ENCODE measurements at places on chromosomes 4 and X.

- no peak for DNase-seq
These were observed 222.1 kb downstream of the FRMPD4 start for GRCh38 chrX:12360383-12360782.

- no peak for DNase-seq
These were observed 577.0 kb downstream of the SPOCK3 start for GRCh38 chr4:166657261-166657660.

- DNase-seq: no peak
These were observed 27.2 kb downstream of the HTR2C start for GRCh38 chrX:114611018-114611619.

DNA sequence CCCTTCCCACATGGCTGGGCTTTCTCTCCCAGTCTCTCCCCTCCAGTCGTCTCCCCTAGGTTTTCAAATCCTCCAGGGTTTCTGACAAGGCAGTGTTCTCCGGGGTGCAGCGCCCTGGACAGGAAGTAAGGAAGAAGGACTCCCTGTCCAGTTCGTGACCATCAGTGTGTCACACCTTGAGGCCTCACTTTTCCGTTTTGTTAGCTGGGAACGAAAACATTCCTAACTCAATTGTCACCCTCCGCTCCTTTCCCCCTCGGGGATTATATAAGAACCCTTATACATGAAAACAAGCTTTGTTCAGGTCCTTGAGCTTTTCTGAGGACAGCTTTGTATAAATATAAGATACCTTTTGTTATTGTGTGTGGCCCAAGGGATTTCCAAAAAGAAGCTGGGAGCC is 92.1 kb downstream of the KDR start:
- DNase-seq: no peak

GRCh38 chr4:165154482-165154881 is 41.8 kb upstream of the TMEM192 start:
- no peak for DNase-seq

- DNase-seq: no peak
These were observed 86.7 kb upstream of the NKX1-1 start for GRCh38 chr4:1492651-1493539.

DNA sequence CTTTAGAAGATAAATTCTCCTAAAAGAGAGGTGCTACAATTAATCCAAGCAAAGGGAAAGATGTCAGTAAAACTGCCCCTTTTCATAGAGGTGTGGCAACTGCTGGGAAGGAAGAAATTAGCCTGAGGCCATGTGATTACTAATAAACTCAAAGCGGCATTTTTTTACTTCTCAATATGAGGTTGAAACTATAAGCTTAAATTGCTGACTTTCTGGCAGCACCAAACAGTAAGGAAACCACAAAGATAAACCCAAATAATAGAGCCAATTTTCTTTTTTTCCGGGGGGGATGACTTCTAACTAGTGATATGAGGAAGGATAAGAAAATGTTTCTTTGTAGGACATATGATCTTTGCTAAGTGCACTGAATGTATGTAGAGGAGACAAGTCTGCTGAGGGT is 30.9 kb downstream of the AR start:
- DNase-seq: no peak

DNA sequence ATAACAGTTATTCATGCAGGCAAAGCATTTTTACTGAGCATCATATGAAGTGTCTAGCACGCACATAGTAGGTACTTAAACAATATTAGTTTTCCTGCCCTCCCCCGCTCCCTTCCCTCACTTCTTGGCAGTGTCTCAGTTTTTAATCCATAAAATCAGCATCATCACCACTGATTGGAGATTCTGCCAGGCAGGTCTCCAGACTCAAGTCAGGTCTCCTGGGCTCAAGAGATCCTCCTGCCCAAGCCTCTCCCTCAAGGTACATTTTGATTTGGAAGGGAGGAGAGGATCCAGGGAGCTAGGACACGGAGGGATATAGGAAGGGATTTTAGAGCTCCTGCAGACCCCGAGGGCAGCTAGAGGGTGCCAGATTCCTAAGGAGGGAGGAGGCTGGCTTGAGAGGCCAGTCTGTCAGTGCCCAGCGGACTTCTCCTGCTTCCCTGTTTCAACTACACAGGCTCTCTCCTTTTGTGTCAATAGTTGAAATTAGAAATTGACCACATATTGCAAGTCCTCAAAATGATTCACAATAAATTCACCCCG is 4.4 kb upstream of the FAT1 start:
- no peak for DNase-seq

DNA sequence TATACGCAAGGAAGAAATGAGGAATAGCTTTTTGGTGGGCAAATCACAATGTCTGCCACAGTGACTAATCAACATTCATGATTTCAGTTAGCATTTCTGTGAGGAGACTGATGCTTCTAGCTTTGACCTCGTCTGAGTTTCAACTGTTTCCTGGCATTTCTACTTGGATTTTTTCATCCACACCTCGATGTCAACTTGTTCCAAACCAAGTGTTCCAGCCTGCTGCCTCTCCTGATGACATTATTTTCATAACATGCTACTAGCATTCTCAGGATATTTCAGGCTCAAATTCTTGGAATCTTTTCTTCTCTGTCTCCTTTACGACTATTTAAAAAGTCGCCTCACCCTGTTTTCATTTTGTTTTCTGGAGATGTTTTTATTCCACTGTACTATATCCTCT is 90.3 kb upstream of the TEX13D start:
- no peak for DNase-seq

GRCh38 chr4:10619855-10620254 is 64.7 kb downstream of the CLNK start:
- DNase-seq: no peak

GRCh38 chrX:31217084-31217483 is 145.2 kb upstream of the FTHL17 start:
- no peak for DNase-seq

- no peak for DNase-seq
These were observed 115.0 kb upstream of the TEX13C start for GRCh38 chrX:125204681-125205132.

DNA sequence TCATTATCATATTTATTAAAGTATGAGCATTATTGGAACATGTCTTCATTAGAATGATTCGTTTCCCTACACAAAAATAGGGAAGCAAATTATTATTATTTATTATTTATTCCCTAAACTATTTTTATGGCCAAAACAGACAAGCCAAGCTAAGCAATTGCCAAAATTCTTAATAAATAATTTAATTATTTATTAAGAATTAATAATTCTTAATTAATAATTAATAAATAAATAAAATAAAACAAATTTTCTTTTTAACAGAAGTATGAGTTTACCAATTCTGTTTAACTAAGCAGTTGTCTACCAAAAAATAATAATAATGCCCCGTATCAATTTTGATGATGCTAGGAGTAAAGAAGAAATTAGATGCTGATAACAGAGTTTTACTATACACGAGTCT is 1080.8 kb upstream of the AGA start:
- no peak for DNase-seq

Data from stimulated activated CD4-positive, alpha-beta T cell treated with anti-CD3 and anti-CD28 coated beads, TNF-alpha, amount 100 ng/mL, for 48 hours (primary cell).